NCI-H2227 treated with DMSO at 0.1 percent for 48 hours (cell line): ENCODE measurements at places on chromosomes 4 and X.

- peak; percentile 87 for DNase-seq
These were observed 434 bp upstream of the TMEM255A start for GRCh38 chrX:120311727-120312063.

GRCh38 chr4:73593631-73594241, 26.5 kb downstream of the RASSF6 start:
- no peak for DNase-seq

GRCh38 chrX:47900833-47901232, 64.1 kb downstream of the ZNF81 start:
- DNase-seq = no peak

DNA sequence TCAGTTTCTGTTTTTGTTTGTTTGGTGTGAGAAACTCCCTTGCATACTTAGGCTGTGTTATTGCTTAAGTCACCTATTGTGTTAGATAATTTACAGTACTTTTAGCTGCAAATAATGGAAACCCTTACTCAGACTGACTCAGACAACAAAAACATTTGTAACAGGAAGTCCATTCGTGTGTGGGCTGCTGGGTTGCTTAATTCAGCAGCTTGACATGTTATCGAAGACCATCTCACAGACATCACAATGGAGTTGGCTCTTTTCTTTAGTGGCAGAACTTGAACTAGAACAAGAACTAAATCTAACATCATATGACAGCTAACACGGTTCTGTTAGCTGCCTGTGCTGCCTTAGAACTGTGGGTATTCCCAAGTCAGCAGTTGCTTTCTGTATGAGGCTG, 9.9 kb upstream of the GABRE start:
- DNase-seq = no peak

- DNase-seq = no peak
These were observed 153.8 kb upstream of the KLF3 start for GRCh38 chr4:38510201-38510600.

- DNase-seq = no peak
These were observed 25.3 kb downstream of the FAM241A start for GRCh38 chr4:112170451-112170993.

DNA sequence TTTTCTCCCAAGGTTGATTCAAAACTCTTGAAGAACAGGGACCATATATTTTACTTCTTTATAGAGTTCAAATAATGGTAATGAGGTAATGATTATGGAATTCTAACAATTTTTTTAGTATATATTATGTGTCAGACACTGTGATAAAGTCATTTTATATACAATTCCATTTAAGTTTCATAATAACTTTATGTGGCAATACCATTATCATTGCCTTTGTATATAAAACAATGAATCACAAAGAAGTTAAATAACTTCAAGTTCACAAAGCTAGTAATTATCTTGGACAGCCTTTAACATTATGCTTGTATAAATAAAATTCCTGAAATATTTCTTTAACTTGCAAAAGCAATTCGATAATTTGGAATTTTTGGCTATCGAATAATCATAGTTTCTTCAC, 20.6 kb downstream of the MAGEC1 start:
- DNase-seq = no peak

DNA sequence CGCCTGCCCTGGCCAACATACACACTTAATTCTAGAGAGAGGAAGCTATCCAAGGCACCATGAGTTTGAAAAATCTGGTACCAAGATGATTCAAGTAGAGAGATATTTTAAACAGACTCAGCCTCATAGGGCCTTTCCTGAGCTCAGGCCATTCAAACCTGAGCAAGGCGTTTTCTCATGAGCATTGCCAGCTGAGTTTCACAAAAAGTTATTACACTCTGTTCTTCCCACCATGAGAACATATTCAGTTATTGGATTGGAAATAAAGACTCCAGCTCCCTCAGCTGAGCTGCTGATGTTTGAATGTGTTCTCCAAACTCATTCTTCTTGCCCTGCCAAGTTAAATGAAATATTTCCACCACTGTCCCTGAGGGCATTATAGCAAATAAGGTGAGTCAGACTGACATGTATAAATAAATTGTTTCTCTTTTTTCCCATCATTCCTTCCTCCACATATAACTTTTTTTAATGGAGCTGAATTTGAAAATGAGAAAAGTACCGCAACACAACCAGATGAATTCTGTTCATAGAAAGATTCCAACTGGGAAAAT, 429.6 kb downstream of the RAB28 start:
- no peak for DNase-seq

DNA sequence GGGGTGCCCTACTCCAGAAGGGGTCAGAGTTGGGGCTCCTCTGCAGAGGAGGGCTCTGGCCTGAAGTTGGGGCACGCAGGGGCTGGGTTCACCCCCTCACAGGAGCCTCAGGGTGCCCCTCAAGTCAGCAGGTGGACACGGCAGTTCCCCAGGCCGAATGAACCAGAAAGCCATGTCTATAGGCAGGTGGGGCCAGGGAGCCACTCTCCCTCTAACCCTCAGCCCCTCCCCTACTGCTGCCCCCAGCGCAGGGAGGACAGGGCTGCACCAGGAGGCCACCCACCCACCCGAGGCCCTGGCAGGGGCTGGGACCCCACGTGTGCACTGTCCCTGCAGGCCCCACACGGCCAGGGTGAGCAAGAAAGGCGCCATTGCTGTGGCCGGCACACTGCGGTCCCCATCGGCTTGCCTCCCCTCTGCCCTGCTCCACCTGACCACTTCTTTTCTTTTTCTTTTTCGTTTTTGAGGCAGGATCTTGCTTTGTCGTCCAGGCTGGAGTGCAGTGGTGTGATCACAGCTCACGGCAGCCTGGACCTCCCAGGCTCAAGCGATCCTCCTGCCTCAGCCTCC, 83.8 kb downstream of the FAM53A start:
- DNase-seq = no peak

DNA sequence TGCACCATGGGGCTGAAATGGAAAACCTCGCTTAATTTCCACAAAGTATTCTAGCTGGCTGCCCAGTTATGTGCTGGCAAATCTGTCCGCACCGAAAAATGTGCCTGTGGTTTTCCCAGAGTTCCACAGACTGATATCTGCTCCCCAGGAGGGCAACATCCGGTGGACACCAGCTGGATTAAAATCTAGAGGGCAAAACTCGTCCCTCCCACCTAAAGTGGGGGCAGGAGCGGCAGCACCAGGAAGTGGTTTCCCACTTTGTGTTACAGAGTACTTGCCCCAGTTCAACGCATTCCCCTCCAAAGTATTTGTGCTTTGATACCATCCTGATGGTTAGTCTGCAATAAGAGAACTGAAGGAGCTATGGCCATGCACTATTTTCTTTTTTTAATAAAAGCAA, 187.6 kb downstream of the TSPAN5 start:
- no peak for DNase-seq

GRCh38 chr4:61400439-61401038, 200.4 kb downstream of the ADGRL3 start:
- no peak for DNase-seq

GRCh38 chr4:8582941-8583654, 2.9 kb downstream of the GPR78 start:
- no peak for DNase-seq

- no peak for DNase-seq
These were observed 125.6 kb upstream of the S100G start for GRCh38 chrX:16524316-16524715.

DNA sequence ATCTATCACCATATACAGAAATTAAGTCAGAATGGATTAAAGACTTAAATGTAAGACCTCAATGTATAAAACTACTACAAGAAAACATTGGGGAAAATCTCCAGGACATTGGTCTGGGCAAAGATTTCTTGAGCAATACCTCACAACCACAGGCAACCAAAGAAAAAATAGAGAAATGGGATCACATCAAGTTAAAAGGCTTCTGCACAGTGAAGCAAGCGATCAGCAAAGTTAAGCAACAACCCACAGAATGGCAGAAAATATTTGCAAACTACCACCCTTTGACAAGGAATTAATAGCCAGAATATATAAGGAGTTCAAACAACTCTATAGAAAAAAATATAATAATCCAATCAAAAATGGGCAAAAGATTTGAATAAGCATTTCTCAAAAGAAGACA, 236.9 kb upstream of the EMCN start:
- DNase-seq = no peak

DNA sequence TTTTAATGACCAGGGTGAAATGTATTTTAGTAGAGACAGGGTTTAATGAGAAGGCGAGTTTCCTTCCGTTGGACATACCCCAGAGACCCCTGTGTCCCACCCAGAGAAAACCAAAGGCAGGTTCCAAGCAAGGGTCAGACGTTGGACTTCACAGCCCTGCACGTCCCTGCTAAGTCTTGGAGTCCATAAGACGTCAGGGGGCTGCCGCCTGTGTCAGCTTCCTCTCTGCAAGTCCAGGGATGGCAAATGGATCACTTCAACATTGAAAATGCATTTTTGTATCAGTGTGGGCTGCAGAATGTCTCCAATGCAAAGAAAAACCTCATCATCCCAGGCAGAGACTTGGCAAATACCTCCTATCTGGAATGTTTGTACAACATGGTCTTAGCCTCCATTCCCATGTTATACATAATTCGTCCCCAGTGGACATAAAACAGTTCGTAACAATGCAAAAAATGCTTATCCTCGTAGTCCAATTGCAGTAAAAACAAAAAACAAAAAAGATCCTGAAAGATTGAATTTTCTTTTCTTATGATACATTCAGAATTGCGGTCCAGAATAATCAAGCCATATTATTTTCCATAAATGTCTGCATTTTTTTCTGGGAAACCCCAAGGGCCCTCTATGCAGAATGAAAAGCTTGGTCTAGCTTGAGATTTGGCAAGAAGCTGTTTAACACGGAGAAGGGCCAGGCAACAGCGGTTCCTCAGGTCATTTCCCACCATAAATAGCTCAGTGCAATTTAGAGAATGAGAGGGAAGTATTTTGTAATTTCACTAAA, 190.9 kb downstream of the SHOX start:
- no peak for DNase-seq

GRCh38 chrX:67693928-67694327, 150.1 kb downstream of the AR start:
- no peak for DNase-seq

- no peak for DNase-seq
These were observed 54.3 kb downstream of the TSC22D3 start for GRCh38 chrX:107721318-107721717.

GRCh38 chr4:2931512-2932301, 31.5 kb downstream of the NOP14 start:
- no peak for DNase-seq

GRCh38 chr4:61300266-61300844, 100.2 kb downstream of the ADGRL3 start:
- DNase-seq = no peak

GRCh38 chr4:125801373-125801772, 486.6 kb downstream of the FAT4 start:
- no peak for DNase-seq

GRCh38 chrX:118554511-118554910, 58.9 kb downstream of the DOCK11 start:
- no peak for DNase-seq

GRCh38 chr4:134018846-134019245, 182.7 kb downstream of the PABPC4L start:
- no peak for DNase-seq

- peak; percentile 4 for DNase-seq
These were observed 13.9 kb upstream of the PPEF2 start for GRCh38 chr4:75916091-75916661.

GRCh38 chr4:53714236-53715140, 123.2 kb upstream of the LNX1 start:
- no peak for DNase-seq

DNA sequence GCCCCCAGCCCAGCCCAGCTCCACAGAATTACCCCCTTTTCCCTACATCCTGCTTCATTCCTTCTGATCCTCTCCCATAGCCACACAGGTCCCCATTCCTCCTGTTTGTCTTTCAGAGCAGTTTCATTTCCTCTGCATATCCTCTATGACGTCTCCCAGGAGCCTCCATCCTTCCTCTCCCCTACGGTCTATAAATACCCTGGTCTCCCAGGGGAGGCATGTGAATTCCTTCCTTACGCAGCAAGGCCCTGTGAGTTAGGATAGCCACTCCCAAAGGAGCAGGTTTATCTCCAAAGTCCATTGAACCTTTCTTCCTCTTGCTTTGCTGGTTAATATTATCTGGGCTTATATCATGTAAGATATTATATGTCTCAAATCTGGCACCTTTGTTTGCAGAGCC, 8.4 kb upstream of the APLN start:
- DNase-seq = no peak

GRCh38 chr4:81723019-81723884, 251.5 kb upstream of the RASGEF1B start:
- no peak for DNase-seq

DNA sequence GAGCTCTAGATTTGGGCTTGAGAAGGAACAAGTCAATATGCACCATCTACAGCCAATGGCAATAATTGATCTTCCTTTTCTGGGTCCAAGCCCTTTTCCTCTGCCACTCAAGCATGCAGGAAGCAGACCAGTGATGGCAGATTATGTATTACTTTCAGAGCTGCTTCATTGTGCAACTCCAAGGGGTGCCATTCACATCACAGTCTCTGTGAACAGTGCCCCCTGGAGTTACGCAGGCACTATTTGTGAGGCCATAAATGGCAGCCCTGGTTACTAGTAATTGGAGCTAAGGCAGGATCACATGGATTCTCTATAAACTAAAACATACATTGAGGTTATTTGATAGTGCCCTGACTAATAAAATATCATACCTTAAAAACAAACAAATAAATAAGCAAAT, 313.4 kb upstream of the SLC7A11 start:
- DNase-seq = no peak

DNA sequence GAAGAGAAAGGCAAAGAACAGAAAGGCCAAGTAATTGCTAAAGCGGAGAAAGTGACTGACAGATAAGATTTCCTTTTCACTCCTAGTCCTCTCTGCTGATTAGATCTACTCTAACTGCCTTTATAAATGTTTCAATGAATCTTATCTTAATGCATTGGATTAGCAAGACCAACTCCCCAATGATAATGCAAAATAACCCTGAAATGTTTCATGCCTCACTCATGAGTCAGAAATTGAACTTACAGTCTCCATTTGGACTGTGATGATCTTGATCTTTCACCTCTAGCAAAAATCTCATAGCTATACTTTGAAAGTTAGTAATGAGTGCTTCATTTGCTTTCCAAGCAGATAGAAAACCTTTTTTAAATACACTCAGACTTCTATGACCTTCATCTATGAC, 26.5 kb downstream of the SLC10A7 start:
- no peak for DNase-seq

- DNase-seq = no peak
These were observed 94.7 kb upstream of the GPM6B start for GRCh38 chrX:13911586-13911985.

- peak; percentile 48 for DNase-seq
These were observed 144.0 kb upstream of the PJA1 start for GRCh38 chrX:69309074-69309792.

- DNase-seq = no peak
These were observed 113.1 kb downstream of the QDPR start for GRCh38 chr4:17398805-17399204.

- DNase-seq = no peak
These were observed 190.2 kb downstream of the DCLK2 start for GRCh38 chr4:150268444-150268843.

- no peak for DNase-seq
These were observed 168.2 kb downstream of the TENM3 start for GRCh38 chr4:182411391-182411790.
